ENCODE measurements at places on chromosomes 6 and 20.

GRCh38 chr20:52490711-52491430 lies 299.3 kb upstream of the ZFP64 start:
- DNase-seq: peak; percentile 7

- DNase-seq: peak; percentile 14
These were observed 16.3 kb downstream of the SS18L1 start for GRCh38 chr20:62159839-62160238.

DNA sequence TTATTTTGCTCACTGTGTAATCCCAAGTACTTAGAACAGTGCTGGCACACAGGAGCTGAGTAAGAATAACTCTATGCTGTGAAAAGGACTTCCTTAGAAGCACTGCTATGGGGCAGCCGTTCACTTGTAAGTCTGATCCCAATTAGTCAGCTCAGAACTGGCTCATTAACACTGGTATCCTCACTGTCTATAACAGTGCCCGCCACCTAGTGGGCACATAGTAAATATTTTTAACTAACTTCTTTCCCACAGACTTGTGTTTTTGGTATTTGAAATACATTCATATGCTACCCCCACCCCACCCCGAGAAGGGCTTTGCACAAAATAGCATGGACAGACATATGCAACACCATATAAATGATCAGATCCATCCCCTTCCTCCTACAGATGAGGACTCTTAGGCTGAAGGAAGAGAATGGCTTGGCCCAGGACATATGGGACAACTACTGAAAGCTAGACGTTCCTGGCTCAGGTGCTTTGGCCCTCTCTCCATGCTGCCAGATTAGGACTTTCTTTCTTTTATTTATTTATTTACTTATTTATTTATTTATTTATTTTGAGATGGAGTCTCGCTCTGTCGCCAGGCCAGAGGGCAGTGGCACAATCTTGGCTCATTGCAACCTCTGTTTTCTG lies 47.1 kb downstream of the DST start:
- peak; percentile 42 for DNase-seq

DNA sequence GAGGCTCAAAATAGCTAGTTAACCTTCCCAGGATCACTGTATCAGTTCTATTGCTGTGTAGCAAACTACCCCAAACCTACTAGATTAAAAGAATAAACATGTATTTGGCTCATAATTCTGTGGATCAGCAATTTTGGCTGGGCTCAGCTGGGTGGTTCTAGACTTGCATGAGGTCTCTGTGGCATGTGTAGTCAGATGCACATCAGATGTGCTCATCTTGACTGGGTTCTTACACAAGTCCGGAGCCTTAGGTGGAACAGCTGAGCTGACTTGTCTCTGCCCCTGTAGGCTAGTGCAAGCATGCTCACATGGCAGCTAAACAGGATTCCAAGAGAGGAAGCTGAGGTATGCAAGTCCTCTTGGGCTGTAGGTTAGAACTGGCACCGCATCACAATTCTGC lies 173.2 kb upstream of the PRND start:
- no peak for DNase-seq

DNA sequence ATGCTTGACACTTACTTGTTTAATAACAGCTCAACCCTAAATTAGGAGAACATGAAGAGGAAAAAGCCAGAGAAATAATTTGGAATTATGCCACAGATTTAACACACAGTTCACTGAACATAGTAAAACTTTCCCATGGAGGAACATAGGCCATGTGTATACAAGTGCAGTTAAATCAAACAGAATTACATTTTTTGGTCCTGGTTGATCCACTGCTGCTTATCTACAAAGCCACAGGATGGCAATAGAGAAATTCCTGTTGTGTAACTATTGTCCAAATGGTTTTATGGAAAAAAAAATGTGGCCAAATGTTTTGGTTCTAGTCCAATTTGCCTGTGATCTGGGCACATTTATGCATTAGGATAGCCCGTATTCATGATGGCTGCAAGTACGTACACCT lies 136.8 kb downstream of the ALDH8A1 start:
- no peak for DNase-seq

DNA sequence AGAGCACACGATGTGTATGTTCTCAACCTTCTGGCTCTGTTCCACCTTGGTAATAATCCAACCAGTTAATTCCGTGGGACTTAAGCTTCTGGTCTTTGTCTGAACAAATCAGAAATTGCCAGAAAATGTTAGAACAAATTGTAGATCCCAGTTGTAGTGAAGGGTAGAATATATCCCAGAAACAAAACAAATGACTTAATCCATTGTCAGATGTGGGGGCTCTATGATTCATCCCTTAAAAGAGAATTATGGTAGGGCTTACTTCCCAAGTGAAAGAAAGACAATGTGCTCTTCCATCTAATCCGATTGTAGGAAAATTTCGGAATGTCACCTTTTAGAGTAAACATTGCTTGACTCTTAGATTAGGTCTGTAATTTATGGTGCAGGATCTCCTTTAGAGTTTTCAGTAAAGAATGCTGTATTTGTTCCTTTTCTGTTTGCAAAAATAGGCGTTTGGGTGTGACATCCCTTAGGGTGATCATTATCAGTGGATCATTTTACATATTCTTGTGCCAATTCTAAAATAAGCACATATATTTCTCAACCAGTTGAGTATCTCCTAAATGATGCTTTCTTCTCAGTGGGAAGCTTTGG lies 234.5 kb upstream of the ZNF217 start:
- DNase-seq: peak; percentile 95

DNA sequence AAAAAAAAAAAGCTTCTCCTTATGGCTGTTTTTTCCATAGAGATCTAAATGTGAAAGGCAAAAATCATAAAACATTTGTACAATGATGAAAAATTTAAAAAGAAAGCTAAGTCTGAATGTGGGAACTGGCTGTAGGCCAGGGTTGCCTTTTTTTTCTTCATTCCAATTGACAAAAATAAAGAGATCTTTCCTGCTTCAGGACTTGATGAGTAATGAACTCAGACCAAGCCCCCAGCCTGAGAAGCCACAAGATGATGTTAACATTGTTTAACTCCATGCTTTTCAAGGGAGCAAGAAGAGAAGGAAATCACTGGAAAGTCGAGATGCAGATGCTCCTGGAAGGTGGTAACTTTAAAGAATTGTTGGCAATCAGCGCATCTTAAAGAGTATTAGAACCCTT lies 41.4 kb downstream of the TRMT6 start:
- no peak for DNase-seq

DNA sequence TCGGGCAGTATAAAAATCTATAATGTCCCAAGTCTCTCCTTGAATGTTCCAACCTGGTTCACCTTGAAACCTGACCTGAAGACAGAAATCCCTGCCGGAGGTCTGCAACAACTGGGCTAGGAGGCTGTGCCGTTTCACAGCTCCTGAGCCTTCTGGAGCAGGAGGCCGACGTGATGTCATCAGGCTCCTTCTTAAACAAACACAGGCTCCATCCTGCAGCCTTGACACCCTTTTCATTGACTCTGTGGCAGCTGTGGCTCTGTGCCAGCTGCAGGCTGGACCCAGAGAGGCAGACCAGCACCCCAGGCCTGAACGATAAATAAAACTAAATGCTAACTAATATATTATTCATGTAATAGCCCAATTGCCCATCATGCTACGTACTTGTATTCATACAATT lies 483.9 kb downstream of the CD83 start:
- no peak for DNase-seq

Data from HFFc6 (cell line).